Suppressor macrophage (primary cell): ENCODE measurements at places on chromosomes 1 and 21.

GRCh38 chr1:153661111-153661708 lies 2.7 kb downstream of the SNAPIN start:
- DNase-seq, result no peak

DNA sequence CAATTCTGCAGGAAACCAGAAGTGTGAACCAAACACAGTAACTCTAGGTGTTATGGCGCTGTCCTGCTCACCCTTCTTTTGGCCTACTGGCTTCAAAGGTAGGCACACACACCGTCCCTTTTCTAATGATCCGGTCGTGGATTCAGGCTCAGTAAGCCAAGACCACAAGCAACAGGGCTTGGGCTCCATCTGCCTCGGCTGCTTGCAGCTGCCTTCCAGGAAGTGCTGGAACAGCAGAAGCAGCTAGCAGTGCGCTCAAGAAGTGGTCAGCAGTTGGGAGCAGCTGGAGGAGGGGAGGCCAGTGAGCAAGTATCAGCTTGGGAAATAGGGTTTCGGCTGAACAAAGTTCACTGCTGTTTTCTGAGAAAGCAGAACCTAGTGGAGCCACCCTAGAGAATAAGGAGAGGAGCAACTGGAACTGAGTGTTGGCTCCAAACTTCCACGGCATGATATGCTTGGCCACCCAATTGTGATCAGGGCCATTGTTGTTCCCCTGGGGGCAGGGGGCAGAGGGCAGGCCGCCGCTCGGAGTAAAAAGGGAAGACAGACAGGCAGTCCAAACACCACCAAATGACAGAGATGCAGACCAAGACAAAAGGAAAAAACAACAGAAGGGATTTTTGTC lies 173.4 kb downstream of the TOMM20 start:
- DNase-seq, result peak; percentile 93

- no peak for DNase-seq
Measured at GRCh38 chr21:21673959-21674358, 675.8 kb downstream of the NCAM2 start.

- DNase-seq, result peak; percentile 82
Measured at GRCh38 chr1:17075470-17076255, 21.8 kb upstream of the SDHB start.

DNA sequence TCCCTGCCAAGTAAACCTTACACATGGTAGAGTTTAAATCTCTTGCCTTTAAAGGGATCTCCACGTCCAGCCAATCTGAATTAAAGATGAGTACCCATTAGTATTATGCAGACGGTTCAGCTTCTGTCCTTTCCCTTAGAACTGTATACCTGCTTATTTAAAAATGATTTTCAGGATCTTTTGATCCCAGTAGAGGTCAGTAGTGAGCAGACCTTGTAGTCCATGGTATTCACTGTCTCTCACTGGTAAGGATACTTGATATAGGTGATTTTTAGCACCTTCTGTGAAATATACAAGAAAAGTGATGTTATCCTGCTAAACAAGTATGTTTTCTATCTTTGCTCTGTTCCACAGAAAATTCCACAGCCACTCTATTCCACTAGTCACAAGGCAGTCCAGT lies 1211.6 kb upstream of the ADGRL4 start:
- DNase-seq, result peak; percentile 32

DNA sequence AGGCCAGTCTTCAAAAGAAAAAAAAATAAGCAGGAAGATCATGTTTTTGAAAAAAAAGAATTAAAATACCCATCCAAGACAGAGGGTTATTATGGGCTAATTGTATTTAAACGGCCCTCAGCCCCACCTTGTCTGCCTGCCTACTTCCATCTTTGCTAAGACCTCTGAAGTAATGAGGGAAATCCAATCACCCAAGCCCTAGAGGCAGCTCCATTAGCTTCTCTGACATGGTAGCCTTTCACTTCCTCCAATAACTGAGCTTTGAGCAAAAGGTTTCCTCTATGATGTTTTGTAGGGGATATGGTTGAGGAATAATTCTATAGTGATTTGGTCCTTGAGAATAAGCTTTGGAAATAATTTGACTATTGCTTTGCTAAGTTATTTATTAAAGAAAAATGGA lies 178.2 kb upstream of the SGIP1 start:
- DNase-seq, result no peak

- DNase-seq, result no peak
Measured at GRCh38 chr21:35974775-35975174, 85.6 kb downstream of the SETD4 start.

- DNase-seq, result no peak
Measured at GRCh38 chr1:90876101-90876500, 145.7 kb downstream of the ZNF644 start.

DNA sequence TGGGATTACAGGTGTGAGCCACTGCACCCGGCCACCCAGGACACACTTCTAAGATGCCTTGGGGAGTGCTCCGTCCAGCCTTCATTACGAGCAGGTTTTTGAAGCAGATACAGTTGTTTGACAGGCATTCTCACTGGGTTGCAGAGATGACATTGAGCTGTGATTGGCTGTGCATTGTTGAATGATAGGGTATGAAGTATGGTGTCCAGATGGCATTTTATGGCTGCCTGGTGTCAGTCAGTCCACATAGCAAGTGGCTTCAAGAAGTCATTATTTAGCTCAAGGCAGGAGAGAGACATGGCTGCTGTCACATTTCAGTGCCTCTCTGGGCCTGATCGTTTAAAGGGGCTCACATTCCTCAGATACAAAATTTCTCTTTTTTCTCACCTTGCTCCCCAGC lies 14.8 kb upstream of the PADI2 start:
- no peak for DNase-seq

- no peak for DNase-seq
Measured at GRCh38 chr21:41399246-41399800, 26.7 kb upstream of the MX1 start.

DNA sequence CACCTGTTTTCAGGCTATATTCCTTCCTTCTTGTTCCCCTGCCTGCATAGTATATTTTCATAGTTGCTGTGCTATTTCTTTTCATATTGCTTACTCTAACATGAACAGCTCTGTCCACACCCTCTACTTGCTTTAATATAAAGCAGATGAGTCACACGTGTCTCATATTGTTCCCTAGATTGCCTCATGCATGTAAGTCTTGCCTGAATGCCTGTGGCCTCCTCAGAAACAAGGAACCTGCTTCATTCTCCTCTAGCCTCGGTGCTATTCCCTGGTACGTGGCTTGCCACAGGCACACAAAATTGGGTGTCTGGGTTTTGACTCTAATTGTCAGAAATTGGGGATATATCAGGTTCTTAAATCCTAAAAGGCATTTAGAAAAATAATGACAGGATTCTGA lies 16.5 kb upstream of the PKP1 start:
- DNase-seq, result peak; percentile 52

DNA sequence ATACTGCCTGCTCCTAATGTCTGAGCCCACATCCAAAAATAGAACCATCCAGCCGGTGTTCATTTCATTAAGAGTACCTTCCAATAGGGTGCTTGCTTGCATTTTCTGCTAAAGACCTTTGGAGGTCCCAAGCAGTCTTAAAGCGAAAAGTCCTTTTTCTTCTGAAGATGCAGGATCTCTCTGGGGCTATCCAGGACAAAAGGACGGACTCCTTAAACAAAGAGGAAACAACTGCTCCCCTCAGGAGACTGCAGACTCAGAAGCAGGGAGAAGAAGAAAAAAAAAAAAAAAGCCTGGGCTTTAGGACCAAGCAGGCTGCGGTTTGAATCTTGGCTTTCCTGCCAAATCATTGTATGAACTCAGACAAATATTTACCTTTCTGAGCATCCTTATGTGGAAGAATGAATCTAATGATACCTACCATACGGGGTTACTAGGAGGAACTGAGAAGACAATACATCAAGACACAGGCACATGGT lies 204.0 kb downstream of the PLPP3 start:
- no peak for DNase-seq

- no peak for DNase-seq
Measured at GRCh38 chr1:97826820-97827219, 94.0 kb downstream of the DPYD start.

- peak; percentile 16 for DNase-seq
Measured at GRCh38 chr1:18581420-18581880, 49.2 kb upstream of the PAX7 start.

DNA sequence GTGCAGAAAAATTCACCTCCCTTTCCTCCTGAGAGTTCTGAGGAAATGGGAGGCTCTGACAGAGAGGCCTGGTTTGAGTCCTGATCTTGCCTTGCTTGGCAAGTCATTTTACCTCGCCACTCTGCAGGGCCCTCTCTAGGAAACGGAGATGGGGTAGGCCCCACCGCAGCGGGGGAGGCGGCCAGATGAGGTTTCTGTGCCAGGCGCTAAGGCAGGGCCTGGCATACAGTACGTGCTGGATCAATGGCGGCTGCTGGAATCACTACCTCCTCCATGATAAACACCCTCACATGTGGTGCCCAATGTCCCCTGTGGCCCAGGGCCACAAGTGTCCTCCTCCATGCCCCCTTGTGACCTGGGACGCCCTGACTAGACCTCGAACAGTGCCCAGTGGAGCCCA lies 499 bp upstream of the PLEKHG5 start:
- DNase-seq, result no peak

DNA sequence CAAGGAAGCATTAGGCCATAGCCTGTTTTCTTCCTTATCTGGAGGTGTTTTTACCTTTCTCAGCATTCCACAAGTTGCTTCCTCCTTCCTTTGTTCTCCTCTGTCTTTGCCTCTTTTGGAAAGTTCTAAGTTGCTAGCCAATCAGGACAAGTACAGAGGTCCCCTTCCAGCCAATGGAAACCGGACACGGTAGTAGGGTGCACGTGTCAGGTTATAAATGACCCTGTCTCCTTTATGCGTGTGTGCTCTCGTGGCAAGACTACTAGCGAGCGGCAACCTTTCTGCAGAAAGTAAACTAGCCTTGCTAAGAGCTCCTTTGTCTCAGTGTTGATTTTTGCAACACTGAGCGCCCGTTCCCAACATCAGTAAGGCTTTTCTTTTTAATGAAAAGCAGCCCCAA lies 1.5 kb upstream of the ACADM start:
- no peak for DNase-seq

DNA sequence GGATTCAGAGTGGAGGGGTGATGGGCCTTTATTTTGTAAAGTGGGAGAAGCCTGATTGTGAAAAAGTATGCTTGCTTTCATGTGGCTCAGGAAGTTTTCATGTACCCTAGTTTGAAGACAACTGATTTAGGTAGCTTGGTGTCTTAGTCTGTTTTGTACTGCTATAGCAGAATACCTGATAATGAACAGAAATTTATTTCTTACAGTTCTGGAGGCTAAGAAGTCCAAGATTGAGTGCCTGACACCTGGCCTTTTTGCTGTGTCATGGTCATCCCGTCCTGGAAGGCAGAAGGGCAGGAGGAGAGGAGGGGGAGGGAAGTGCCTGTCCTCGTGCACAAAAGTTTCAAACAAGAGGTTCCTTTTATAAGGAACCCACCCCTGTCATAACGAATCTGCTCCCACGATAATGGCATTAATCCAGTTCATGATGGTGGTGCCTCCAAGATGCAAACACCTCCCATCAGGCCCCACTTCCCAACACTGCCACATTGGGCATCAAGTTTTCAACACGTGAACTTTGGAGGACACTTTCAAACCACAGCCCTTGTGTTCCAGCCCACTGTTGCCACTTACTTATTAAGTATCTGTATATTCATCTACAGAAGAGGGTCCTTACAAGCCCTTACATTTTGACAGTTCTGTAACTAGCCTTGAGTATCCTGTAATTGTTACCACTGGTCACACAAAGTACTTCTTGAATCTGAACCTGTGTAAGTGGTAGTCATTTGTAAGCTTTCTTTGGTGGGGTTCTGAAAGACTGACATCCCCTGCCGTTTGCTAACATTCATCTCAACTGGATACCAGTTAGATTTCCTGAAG lies 9.5 kb downstream of the UCK2 start:
- DNase-seq, result peak; percentile 32

GRCh38 chr1:9395018-9395417 lies 102.3 kb downstream of the SPSB1 start:
- DNase-seq, result no peak

GRCh38 chr1:220038640-220039039 lies 7.7 kb downstream of the EPRS1 start:
- no peak for DNase-seq

- no peak for DNase-seq
Measured at GRCh38 chr1:30472009-30472408, 251.4 kb downstream of the MATN1 start.

DNA sequence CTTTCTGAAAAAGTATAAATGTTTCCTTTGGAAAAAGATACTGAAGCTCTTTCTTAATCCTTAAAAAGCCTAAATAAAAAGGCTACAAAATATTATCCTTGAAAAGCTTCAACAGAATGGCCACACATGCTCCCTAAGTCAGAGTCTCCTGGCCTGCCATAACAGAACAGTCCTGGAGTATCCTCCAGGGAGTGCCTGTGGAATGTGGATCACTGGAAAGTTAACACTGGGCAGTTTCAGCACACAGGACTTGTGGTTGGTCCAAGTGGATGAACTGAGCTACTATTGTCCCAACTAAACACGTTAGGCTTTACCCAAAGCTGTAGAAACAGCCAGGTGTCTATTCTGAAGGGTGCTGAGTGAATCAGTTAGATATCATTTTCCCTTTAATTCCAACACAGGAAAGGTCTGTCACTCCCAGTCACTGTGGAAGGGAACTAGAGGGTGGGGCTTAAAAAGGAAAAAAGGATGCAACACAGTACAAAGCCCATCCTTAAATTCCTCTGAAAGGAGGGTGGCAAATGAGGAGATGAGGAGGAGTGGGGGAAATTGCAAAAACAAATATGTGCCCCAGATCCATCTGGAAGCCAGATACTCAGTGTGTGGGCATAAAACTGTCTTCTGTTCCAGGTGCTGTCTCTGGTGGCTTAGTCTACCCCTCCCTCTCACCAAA lies 196.3 kb upstream of the SPAG17 start:
- no peak for DNase-seq

DNA sequence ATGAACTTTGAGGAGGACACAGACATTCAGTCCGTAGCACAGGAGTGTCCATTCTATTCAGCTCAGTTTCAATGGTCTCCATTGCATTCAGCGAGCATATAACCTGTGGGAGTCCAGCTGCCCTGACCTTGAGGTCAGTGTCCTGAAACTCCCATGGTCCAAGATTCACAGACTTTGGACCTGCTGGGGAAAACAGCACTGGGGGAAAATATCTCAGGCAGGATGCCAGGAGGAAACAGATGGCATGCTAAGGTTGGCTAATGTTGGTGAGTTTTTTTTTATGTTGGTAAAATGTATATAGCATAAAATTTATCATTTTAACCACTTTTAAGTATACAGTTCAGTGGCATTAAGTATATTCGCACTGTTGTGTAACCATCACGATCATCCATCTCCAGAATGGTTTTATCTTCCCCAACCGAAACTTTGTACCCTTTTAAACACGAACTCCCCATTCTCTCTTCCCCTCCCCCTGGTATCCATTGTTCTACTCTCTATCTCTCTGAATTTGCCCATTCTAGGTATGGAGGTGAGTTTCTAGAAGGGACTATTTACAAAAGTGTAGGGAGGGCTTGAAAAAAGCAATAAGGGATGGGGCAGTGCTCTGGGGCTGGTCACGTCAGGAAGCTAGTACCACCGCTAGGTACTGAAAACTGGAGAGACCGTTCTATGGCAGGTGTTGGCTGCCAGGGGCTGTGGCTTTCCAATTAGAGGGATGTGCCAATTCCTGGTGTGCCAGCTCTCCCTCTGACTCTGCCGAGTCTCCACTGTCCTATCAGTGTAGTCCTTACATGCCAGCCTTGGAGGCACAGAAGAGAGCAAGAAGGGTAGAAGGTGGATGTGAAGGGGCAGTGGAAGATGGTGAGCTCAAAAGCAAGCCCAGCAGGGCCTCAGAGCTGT lies 85.3 kb downstream of the FOXD2 start:
- no peak for DNase-seq

GRCh38 chr1:31688233-31688918 lies 15.4 kb downstream of the COL16A1 start:
- DNase-seq, result no peak
